Dorsolateral prefrontal cortex (tissue), 122 donors: ENCODE measurements at places on chromosomes 1 and 21.

DNA sequence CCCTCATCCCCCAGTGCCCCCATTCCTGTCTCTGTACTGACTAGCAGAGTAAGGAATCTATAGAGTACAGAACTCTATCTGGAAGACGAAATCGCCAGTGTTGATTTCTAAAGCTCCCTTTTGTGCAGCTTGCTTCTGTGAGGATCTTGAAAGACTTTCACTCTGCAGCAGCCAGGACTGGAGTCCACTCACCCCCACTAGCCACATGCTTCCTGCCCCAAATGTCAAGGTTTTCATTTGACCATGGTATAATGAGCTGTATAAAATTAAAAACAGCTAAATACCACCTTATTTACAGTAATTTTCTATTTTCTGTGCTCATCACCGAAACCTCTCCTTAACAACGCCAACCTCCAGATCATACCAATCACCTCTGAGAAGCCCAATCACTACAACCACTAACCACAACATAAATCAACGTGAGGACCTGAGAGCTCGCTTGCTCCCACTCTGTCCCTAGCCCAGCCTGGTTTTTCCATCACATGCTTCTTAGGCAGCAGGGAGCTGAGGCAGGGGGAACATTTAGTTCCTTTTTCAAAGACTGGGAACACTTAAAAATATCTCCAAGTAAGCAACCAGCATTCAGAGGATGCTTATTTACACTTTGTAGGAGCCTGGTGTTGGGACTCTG is 56.1 kb upstream of the IRF2BP2 start:
- DNase-seq, result no peak

GRCh38 chr1:36667256-36667655 is 184.5 kb upstream of the CSF3R start:
- no peak for DNase-seq

GRCh38 chr1:243973169-243973568 is 77.9 kb upstream of the ZBTB18 start:
- DNase-seq, result no peak

GRCh38 chr1:220905650-220906560 is 26.7 kb downstream of the HLX start:
- DNase-seq, result no peak

GRCh38 chr1:97976801-97977200 is 56.0 kb upstream of the DPYD start:
- DNase-seq, result no peak

GRCh38 chr1:237709355-237709754 is 181.4 kb downstream of the ZP4 start:
- DNase-seq, result no peak

GRCh38 chr1:216794586-216794985 is 71.4 kb upstream of the ESRRG start:
- DNase-seq, result no peak

- DNase-seq, result no peak
These were observed 3.9 kb downstream of the NCAM2 start for GRCh38 chr21:21002153-21002552.

DNA sequence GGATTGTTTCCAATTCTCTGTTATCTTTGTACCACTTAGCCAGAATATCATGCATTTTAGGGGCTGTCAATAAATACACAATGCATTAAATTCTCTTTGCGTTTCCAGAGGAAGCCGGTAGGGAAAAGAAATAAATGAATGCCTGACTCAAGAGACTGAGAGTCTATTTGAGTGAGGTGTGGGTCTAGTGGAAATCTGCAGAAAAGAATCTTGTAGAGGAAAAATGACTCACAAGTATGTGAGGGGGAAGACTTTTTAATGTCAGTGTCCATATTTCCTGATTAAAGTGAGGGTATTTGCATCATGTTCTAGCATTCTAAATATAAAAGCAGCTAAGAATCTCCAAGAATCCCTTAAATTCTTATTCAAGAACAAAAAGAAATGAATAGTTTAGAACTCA is 271.1 kb downstream of the PTPRC start:
- DNase-seq, result no peak

DNA sequence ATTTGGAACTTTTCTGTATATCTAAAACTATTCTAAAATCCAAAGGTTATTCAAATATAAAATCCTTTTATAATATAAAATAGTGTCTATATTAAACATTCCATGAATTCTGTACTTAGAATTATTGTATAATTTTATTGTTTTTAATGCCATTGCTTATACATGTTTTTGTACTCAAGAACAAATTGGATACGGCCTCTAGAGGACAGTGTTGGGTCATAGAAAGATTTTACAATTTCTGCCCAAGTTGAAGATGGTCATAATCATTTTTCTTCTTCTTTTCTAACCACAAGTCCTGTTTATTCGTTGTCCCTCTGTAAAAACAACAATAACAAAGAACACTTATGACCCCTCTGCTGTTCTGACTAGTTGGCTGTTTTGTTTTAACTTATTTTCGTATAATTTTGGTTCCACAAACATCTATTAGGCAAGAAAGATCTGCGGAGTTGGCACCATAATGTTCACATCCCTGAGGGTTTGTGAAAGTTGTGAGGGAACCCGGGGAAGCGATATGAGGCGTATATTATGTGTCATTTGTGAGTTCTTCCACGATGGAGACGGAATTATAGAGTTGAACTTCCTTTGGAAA is 75.7 kb upstream of the KIF26B start:
- no peak for DNase-seq

- no peak for DNase-seq
These were observed 75.2 kb upstream of the TARDBP start for GRCh38 chr1:10936998-10937901.

- DNase-seq, result no peak
These were observed 126.4 kb downstream of the PCBP3 start for GRCh38 chr21:45769896-45770295.

DNA sequence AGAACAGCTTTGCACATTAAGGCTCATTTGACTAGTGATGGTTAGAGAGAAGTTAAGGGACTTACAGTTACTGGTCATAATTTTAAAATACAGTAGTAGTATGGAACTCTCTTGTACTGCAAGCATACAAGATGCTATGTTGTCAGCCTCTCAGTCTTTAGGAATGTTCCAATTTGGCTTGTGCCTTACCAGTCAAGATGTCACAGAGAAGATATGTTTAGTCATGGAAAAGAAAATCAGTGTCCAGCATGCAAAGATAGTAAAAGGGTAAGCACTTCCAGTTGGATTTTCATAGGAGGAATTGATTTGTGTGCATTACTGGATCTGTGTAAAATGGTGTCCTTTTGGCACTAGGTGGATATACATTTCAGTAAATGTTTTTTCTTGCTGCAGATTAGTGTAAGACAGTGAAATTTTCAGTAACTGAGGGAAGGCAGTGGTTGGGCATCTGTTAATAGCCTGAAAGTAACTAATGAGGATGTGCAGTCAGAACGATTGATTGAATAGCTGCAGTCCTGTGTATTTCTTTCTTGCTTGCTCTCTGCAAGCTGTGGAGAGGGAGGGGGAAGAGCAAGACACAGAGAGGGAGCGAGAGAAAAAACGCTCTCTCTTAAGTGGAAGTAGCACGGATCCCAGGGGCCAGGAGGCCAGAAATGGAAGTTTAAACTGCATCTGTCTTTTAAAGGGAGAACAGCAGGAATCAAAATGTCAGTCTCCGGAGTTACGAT is 108.2 kb downstream of the CLEC20A start:
- DNase-seq, result no peak

DNA sequence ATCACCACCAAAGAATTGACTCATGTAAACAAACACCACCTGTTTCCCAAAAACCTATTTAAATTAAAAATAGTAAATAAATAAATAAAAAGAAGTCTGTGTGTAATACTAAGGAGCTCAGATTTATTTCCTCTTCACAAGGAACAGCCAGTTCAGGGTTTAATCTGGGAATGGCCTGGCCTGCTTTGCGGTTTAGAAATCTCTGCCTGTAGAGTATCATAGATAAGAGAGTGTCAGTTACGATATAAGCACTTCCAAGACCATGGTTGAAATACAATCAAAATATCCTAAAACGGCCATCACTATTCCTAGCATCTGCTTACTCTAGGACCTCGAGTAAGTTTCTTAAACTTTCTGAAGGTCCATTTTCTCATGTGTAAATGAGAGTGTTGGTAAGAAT is 274.4 kb downstream of the PLPP3 start:
- DNase-seq, result no peak

DNA sequence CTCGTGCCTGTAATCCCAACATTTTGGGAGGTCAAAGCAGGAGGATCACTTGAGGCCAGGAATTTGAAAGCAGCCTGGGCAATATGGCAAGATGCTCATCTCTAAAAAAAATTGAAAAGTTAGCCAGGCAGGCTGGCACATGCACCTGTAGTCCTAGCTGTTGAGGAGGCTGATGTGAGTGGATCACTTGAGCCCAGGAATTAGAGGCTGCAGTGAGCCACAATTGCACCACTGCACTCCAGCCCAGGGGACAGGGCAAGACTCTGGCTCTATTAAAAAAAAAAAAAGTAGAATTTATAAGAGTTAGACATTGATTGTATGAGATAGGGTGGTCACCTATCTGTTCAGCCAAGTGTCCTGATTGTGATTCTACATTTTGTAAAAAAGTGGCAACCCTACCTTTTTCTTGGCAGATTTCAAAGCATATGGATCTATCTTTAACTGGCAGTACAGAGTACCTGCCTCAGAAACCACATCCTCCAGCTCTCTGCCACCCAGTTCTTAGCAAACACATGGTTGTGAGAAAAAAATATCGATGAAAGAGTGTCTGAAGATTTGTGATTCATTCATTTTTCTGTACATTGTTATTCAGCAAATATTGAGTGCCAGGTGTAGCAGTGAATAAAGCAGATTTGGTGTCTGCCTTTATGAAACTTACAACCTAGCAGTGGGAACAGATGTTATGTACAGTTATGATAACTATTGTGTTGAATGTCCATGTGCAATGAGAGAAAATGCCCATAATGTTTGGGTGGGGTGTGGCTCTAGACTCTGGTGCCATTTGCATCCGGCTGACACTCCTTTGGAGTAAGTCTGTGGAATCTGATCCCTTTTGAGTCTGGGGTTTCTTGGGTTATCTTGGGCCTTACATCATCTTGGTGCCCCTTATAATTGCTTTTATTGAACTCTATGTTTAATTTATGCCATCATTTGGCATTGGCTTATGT is 82.5 kb downstream of the ST3GAL3 start:
- DNase-seq, result no peak

DNA sequence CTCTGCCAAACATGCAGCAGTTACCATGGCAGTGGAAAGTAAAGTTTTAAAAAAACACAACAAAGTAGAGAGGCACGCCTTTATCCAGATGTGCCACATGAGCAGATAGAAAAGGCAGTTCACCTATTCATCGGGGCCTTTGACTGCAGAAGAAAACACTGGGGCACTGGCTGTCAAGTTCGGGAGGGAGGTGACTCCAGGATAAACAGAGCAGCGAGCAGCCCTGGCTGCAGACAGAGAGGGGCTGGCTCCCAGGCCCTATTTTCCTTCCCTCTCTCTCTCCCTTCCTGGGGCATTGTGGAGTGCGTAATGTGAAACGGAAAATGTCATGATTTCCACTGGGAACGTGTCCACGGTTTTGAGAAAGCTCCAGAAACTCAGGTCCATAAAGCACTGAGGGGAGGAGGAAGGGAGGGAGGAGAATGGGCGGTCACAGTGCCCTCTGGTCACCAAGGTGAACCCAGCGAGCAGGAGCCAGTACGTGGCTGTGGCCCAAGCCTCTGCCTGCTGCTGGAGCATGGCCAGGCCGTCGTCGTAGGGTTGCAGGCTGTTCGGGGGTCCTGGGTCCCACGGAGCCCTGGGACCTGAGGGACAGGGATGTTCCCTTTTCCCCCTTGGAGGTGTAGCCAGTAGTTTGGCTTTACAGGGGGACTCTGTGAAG is 114.7 kb upstream of the IRF2BP2 start:
- DNase-seq, result no peak

GRCh38 chr21:45118099-45118498 is 43.7 kb downstream of the ADARB1 start:
- DNase-seq, result no peak

- DNase-seq, result no peak
These were observed 11.8 kb downstream of the OXCT2 start for GRCh38 chr1:39759436-39759726.

DNA sequence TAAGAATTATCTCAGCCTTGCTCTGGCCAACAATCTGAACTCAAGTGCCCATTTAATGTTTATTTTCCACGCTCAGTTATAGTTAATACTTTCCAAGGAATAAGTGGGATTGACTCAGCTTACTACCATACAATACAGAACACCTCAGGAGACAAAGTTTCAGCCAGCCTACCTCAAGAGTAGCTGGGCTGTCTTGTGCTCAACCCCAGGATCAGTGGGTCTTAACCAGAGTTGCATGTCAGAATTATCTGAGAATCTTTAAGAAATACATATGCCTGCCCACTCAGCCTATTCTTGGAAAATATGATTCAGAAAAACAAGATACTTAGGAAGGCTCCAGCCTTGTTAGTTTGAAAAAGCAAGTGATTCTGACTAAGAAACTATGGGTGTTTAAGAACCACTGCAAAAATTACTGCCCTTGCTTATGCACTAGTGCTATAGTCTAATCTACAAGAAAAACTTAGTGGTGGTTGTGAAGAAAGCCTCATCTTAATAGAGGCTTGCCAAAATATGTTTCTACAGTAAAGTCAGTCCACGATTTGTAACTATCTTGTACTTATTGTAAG is 20.4 kb downstream of the CDC7 start:
- DNase-seq, result no peak

- no peak for DNase-seq
These were observed 166.9 kb upstream of the NFIA start for GRCh38 chr1:60915441-60915840.

DNA sequence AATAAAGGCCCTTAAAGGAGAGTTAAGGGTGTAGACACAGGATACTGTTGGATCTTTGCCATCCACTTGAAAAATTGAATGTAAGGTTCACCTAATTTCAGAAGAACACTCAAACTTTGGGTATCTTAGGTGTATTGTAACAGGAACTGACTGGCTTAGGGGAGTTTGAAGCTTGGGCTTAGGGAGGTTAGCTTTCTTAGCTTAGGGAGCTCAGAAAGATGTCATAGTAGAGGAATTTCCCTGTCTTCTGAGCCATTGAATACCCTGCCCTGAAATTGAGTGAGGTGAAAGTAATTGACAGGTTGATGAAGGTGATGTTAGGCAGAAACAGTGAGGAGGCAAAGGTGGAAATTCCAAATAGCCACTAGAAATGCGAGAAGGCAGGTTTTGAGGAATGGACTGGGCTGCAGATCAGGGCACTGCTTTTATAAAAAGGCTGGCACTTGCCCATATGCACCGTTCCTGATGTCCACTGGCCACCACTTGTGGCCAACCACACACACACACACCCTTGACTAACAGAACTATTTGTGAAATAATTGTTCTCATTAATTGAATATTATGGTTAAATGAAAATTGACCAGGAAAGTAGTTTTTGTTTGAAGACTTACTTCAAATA is 16.5 kb downstream of the BACH1 start:
- no peak for DNase-seq

DNA sequence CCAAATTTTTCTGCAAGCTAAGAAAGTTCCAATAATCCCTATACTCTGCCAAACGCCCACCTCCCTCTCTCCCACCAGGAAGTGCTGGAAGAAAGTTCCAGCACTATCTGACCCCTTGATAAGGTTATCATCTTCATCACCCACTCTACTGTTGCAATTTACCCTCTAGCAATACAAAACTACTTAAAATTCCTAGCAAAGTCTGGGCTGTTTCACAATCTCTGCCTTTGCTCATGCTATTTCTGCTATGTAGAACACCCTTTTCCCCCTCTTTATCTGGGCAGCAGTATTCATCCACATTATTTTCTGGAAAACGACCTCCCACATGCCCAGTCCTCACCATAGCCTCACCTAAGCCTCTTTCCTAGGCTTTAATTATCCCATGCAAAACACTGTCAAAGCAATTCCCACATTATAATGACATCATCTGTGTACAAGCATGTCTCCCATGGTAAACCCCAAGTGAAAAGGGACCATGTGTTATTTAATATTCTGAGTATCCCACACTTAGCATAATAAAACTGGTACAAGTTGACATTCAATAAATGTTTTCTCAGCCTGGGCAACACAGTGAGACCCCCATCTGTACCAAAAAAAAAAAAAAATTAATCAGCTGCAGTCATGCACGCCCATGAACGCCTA is 12.0 kb downstream of the F11R start:
- DNase-seq, result no peak
